IMR-90 (cell line): ENCODE measurements at places on chromosomes 7 and 10.

GRCh38 chr7:50531401-50531911, 33.7 kb downstream of the DDC start:
- DNase-seq: peak; percentile 21

GRCh38 chr10:95444792-95445191, 116.4 kb downstream of the SORBS1 start:
- no peak for DNase-seq

- no peak for DNase-seq
Measured at GRCh38 chr10:29576681-29577080, 58.1 kb downstream of the SVIL start.

DNA sequence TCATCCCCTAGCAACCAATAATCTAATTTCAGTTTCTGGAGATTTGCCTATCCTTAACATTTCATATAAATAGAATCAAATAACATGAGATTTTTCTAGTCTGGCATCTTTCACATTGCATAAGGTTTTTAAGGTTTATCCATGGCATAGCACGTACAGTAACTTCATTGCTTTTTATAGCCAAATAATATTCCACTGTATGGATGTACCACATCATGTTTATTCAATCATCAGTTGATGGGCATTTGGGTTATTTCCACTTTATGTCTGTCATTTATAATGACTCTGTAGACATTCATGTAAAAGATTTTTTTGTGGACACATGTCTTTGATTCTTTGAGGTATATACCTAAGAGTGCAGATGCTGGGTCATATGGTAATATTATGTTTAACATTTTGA, 1052.6 kb downstream of the DNAJB9 start:
- no peak for DNase-seq

- DNase-seq: peak; percentile 72
Measured at GRCh38 chr7:106369352-106369751, 84.6 kb upstream of the NAMPT start.

GRCh38 chr7:120272261-120272660, 714 bp upstream of the KCND2 start:
- peak; percentile 53 for DNase-seq

DNA sequence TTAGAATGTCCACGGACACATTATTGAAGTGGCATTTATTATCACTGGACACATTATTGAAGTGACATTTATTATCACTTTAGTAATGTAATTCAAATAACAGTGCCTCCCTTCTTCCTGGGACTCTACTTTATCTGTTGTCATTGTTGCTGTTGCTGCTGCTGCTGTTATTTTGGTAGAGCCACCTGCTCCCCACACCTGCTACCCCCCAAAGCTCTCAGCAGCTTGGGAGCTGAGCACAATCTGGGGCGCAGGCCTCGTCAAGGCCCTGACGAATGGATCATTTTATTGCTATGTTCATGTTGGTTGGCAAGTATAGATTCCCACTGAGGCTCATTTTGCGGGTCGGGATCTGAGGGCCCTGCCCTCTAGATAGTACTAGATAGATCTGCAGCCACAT, 24.8 kb downstream of the FIGNL1 start:
- DNase-seq: no peak

DNA sequence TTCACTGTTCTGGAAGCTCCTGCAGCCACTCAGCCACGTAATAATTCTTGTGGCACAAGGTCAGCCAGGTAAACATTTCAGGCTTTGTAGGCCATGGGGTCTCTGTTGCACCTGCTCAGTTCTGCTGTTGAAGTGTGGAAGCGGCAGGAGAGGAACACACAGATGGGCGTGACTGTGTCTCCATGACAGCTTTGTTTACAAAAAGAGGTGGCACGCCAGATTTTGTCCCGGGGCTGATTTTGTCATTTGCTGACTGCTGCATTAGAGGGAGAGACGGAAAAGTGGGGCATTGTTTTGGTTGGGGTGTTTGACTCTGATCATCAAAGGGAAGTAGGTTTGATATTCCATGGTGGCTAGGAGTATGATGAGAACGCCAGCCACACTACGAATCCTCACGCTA, 103.1 kb downstream of the PRKAG2 start:
- DNase-seq: no peak

- DNase-seq: no peak
Measured at GRCh38 chr10:91856637-91857036, 52.6 kb downstream of the FGFBP3 start.

DNA sequence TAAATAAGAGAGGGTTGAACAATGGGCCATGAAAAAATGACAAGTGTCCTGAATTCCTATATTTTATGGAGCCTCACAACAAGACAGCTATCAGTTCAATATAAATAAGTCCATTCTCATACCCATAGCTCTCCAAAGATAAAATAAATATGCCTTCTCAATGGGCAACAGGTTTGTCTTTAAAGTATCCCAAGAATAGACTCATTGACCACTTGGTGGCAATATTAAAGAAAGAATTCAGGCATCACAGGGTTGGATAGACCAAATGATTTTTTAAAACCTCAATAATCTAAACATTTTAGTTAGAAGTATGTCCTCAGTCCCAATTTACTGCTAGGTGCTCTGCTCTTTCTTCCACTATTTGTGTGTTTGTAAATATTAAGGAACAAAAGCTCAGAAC, 165.1 kb upstream of the WNT16 start:
- DNase-seq: no peak

GRCh38 chr10:100728928-100729861, 16.2 kb upstream of the PAX2 start:
- peak; percentile 13 for DNase-seq

DNA sequence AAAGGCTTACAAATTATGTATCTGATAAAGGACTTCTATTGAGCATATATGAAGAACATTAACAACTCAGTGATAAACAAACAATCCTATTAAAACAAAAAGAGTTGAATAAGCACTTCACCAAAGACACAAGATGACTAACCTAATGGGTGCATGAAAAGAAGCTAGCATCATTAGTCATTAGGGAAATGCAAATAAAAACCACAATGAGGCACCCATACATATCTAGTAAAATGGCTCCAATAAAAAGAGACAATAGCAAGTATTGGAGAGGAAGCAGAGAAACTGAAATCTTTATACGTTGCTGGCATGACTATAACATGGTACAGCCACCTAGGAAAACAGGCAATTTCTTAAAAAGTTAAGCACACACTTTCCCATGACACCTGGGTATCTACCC, 77.6 kb upstream of the ZMIZ1 start:
- DNase-seq: peak; percentile 46

DNA sequence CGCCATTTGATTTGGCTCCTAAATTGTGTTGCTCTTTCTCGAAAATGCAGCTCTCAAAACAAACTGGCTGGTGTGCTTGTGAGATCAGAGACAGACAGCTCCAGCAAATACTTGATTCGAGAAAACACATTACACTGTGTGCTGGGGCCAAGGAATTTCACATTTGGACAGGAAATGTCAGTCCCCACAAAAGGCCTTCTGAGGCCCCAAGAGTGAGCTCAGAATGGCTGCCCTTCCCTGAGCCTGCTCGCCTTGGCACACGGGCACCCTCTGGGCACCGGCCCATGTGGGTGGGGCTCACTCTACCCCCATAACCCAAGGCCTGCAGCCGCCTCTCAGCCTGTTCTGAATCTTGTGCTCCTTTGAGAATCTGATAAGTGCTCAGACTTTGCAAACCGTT, 13.9 kb upstream of the HSPA12A start:
- peak; percentile 11 for DNase-seq

GRCh38 chr7:26508481-26508880, 216.8 kb downstream of the SNX10 start:
- no peak for DNase-seq

DNA sequence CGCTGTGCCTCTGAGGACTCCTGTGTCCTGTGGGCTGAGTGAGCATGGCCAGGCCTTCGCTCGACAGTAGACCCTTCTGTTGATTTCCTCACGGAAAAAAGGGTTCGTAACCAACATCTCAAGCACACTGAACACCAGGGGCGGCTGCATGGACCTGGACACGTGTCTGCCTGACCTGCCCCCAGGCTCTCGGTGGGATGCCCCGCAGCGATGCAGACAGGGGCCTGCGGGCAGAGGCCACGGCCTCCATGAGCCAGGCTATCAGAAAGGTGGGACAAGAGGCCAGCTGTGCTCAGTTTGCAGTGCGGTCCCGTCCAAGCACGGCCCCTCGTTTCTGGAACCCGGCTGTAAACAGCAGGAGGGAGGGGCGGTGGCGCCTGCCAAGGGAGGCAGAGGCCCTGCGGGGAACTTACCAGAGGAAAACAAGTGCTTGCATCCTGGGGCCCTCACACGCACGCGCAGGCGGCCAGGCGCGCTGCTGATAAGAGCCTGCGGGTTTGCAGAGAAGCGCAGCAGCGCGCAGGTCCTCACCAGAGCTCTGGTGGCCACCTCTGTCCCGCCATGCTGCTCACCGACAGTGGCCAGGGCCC, 10.6 kb downstream of the GPR146 start:
- DNase-seq: peak; percentile 26

- DNase-seq: no peak
Measured at GRCh38 chr10:23613900-23614299, 175.0 kb downstream of the OTUD1 start.

- no peak for DNase-seq
Measured at GRCh38 chr7:23276947-23277346, 22.2 kb upstream of the MALSU1 start.

DNA sequence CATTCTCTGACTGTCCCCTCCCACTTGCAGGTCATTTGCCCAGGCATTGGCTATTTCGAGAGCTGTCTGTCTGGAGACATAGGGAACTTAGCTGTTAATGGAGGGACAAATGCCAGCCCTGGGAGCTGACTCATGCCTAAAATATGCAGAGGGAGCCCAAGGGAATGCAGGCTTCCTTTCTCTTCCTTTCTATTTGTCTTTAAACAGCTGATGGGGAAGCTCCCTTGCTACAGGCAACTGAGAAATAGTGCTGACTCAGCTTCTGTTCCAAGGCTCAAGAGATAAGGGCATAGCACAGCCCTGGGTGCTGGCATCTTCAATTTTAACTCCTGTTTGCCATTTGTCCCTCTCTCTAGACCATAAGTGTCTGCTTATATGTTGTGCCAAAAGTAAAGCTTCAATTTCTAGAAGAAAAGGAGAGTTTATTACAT, 82.7 kb upstream of the C1GALT1 start:
- DNase-seq: peak; percentile 83

- no peak for DNase-seq
Measured at GRCh38 chr7:152594801-152595200, 81.1 kb downstream of the XRCC2 start.

GRCh38 chr10:35613597-35614226, 8.6 kb downstream of the GJD4 start:
- peak; percentile 55 for DNase-seq

DNA sequence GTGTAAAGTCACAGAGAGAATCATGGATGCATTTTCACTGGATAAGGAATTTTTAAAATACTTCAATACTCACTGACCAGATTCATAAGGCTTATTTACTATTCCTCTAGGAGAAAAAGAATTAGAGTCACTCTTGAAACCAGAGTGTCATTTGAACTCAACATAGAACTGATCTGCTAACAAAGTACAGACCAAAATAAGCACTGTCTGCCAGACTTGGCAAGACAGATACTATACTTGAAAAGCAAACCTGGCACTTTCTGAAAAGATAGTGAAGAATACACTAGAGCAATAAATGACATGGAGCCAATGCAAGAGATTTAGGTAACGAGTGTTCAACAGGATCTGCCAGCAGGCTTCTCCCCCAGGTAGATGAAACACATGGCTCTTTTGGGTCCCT, 215.3 kb downstream of the CHCHD3 start:
- DNase-seq: no peak

GRCh38 chr7:35524112-35524804, 170.7 kb downstream of the HERPUD2 start:
- DNase-seq: no peak

GRCh38 chr7:64849250-64849923, 53.7 kb upstream of the ZNF273 start:
- peak; percentile 2 for DNase-seq

DNA sequence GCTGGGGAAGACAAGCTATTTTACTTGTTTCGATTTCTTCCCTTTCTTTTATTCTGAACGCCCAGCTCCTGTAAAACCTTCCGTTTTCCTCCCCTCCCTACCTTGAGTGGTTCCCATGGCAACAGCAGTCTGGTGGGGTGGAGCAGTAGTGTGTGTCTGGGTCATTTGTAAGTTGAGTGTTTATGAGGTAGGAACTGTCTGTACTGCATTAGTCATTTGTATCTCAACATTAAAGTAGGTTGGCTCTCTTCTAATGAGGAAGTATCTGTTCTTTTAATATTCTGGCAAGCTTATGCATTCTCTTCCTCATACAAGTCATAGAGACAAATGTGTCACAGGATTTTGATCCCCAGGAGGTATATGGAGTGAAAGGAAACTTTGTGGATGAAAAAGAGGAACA, 85.3 kb upstream of the CCDC6 start:
- DNase-seq: no peak

DNA sequence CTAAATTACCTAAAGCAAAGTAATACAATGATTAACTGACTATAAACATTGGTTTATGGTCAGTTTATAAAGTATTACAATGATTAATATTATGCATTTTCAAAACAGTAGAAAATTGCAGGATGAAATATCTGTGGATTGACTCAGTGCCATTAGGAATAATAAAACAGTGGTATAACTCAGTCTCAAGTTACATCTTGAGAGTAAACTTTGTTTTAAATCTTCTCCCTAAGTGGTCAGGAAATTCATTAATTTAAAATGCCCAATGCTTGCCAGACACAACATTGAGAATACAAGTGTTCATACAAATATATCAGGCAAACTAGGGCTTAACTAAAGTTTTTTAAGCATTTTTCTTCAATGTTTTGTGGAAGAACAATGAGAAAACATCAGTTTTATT, 257.8 kb downstream of the ETV1 start:
- peak; percentile 44 for DNase-seq

GRCh38 chr10:96470116-96470743, 43.5 kb downstream of the TLL2 start:
- peak; percentile 25 for DNase-seq
